ENCODE measurements at places on chromosomes 7 and 10.

DNA sequence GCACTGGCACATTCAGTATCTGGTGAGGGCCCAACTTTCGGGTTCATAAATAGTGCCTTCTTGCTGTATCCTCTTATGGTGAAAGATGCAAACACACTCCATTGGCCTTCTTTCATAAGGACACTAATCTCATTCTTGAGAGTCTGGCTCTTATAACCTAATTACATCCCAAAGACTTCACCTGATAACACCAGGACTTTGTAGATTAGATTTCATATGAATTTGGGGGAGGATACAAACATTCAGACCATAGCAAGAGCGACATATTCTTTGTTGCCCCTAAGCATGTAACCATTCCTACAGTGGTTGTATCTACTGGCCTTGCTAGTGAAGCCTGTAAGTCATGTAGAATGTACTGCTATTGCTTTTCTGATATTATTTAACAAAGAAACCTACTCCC lies 525.2 kb downstream of the GFRA1 start:
- no peaks in the 10 kb centered on the region for H3K27me3 ChIP-seq
- no peak overlapping the region for H3K4me3 ChIP-seq
- no peaks in the 10 kb centered on the region for H3K4me1 ChIP-seq
- no peak for DNase-seq

GRCh38 chr7:82210416-82211184 lies 233.0 kb downstream of the CACNA2D1 start:
- DNase-seq, result no peak
- H3K4me3 ChIP-seq, result no peak overlapping the region
- no peak overlapping the region for H3K27ac ChIP-seq
- no peaks in the 10 kb centered on the region for H3K27me3 ChIP-seq
- no peaks in the 10 kb centered on the region for H3K36me3 ChIP-seq

- no peak overlapping the region for H3K27ac ChIP-seq
- H3K27me3 ChIP-seq, result no peaks in the 10 kb centered on the region
- H3K4me1 ChIP-seq, result no peaks in the 10 kb centered on the region
- H3K4me3 ChIP-seq, result no peak overlapping the region
- no peak for DNase-seq
These were observed 10.2 kb downstream of the HIBADH start for GRCh38 chr7:27652518-27652917.

- no peaks in the 10 kb centered on the region for H3K36me3 ChIP-seq
- H3K27me3 ChIP-seq, result no peaks in the 10 kb centered on the region
- no peak overlapping the region for H3K27ac ChIP-seq
These were observed 51.4 kb downstream of the CELF2 start for GRCh38 chr10:11068861-11069633.

DNA sequence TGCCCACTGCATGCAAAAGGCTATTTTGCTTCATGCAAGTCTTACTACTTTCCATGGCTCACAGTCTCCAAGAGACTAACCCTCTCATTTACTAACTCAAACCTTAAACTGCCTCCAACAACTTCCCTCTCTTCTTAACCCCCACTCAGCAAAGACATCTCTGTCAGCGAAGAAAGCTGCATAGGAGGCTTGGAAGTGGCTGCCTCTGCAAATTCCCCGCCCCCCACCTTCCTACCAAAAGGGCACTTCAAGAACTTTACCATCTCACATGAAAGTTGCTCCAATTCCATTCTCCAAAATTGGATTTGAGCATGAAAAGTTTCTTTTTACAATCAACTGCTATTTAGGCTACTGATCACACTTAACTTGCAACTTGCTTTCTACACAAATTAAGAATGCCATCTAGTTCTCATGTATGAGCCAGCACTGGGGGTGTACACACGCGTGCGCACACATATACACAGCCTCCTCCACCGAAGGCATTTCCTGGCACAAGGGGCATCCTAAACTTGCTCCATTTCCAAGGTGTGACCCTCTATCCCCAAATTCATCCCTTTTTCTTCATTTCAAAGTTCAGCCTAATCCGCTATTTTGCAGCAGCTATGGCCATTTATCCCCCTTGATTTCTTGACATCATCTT lies 1.8 kb downstream of the CCDC6 start:
- H3K36me3 ChIP-seq, result peaks cover 1% of the 10 kb centered on the region
- no peaks in the 10 kb centered on the region for H3K27me3 ChIP-seq
- H3K27ac ChIP-seq, result no peak overlapping the region

- no peak overlapping the region for H3K4me3 ChIP-seq
- H3K27ac ChIP-seq, result no peak overlapping the region
- H3K27me3 ChIP-seq, result no peaks in the 10 kb centered on the region
- H3K4me1 ChIP-seq, result peaks cover 11% of the 10 kb centered on the region
These were observed 24.1 kb upstream of the TNS3 start for GRCh38 chr7:47605816-47606575.

DNA sequence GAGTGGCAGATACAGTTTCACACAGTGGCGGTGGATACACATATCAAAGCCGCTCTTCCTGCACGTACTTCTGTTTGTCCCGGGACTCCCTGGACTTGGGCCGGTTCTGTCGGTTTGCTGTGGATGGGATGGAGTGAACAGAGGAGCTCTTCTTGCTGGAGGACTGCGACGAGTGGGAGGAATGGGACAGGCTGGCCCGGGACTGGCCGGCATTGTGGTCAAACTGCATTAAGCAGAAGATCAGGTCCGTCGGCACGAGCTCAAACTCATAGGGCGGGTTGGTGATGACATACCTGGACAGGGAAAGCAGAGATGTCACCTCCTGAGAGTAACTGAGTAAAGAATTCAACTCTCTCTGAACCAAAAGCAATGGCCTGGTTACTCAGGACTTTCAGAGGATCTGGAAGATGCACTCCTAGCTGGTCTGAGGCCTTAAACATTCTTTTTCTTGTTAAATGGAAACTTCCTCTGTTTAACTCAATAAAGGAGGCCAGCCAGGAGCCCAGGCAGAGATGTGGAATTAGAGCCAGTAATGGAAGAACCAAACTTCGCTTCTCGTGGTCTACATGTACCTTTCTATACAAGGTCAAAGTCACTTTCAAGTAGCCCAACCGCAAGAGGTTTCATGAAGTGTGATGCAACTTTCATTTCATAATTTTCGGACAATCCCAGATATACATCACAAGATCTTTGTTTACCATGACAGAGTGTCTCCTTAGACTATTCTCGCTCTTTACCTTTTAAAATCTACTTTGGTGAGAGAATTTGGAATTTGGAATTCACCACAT lies 750.2 kb downstream of the KCNMA1 start:
- peaks cover 26% of the 10 kb centered on the region for H3K36me3 ChIP-seq
- no peak overlapping the region for H3K4me3 ChIP-seq
- no peak for DNase-seq
- no peaks in the 10 kb centered on the region for H3K27me3 ChIP-seq
- H3K4me1 ChIP-seq, result no peaks in the 10 kb centered on the region

- H3K36me3 ChIP-seq, result peaks cover 1% of the 10 kb centered on the region
- no peaks in the 10 kb centered on the region for H3K27me3 ChIP-seq
- H3K27ac ChIP-seq, result no peak overlapping the region
These were observed 71.2 kb downstream of the SUGCT start for GRCh38 chr7:40205992-40206391.

DNA sequence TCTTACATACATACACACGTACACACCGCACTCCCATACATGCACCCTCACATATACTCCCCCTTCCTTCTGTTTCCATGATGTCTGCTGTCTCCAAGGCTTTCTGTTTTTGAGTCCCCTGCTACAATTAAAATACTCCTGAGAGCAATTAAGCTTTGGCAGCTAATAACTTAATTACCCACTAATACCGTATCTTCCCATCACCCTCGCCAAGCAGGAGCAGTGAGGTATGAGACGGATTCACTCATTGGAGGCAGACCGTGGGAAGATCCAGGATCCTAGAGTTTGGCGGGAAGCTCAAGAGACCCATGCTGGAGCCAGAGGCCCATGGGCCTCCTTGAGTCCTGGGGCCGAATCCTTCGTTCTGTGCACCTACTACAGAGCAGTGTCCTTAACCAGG lies 1.7 kb upstream of the CALN1 start:
- DNase-seq, result no peak
- H3K4me1 ChIP-seq, result no peaks in the 10 kb centered on the region
- H3K27me3 ChIP-seq, result no peaks in the 10 kb centered on the region
- no peak overlapping the region for H3K27ac ChIP-seq

GRCh38 chr10:63766745-63767137 lies 245.5 kb downstream of the REEP3 start:
- no peaks in the 10 kb centered on the region for H3K27me3 ChIP-seq
- no peak overlapping the region for H3K27ac ChIP-seq
- H3K4me1 ChIP-seq, result peaks cover 3% of the 10 kb centered on the region
- DNase-seq, result no peak
- H3K4me3 ChIP-seq, result no peak overlapping the region

GRCh38 chr10:23319835-23320234 lies 24.8 kb downstream of the C10orf67 start:
- H3K36me3 ChIP-seq, result no peaks in the 10 kb centered on the region
- H3K4me3 ChIP-seq, result no peak overlapping the region
- H3K27ac ChIP-seq, result no peak overlapping the region
- H3K4me1 ChIP-seq, result no peaks in the 10 kb centered on the region
- no peak for DNase-seq
- no peaks in the 10 kb centered on the region for H3K27me3 ChIP-seq

Measured in trophoblast cell (in vitro differentiated cells and primary cell).